ENCODE measurements at places on chromosomes 12 and 14.

DNA sequence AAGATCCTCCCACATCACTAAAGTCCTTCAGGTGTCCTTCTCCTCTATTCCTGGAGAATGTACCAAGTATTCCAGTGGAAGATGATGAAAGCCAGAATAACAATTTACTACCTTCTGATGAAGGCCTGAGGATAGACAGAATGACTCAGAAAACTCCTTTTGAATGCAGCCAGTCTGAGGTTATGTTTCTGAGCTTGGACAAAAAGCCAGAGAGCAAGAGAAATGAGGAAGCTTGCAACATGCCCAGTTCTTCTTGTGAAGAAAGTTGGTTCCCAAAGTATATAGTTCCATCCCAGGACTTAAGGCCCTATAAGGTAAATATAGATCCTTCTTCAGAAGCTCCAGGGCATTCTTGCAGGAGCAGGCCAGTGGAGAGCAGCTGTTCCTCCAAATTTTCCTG, 54.6 kb upstream of the HELB start:
- DNase-seq, result no peak

GRCh38 chr12:114286145-114286544, 119.8 kb downstream of the TBX5 start:
- no peak for DNase-seq

- DNase-seq, result no peak
Observed at GRCh38 chr12:27861428-27862167, 81.6 kb upstream of the MANSC4 start.

DNA sequence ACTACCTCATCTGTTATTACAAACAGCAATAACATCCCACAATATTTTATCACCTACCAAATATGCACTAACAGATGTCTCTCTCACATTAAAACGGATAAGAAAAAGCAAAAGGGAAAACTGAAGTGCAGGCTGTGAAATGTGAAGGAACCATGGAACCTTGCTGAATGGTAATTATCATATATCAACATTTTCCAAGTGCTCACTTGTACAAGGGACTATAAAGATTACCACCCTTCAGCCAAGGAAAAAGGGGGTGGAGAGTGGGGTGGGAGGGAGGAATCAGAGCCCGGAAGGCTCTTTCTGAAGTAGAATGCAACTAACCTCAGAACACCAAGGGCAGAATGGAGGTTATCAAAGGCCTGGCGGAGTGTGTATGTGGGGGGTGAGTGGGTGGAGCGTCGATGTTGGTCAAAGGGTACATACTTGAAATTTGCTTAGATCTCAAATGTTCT, 1.2 kb downstream of the SNX6 start:
- no peak for DNase-seq

- no peak for DNase-seq
Observed at GRCh38 chr14:99234961-99235571, 36.9 kb downstream of the BCL11B start.

DNA sequence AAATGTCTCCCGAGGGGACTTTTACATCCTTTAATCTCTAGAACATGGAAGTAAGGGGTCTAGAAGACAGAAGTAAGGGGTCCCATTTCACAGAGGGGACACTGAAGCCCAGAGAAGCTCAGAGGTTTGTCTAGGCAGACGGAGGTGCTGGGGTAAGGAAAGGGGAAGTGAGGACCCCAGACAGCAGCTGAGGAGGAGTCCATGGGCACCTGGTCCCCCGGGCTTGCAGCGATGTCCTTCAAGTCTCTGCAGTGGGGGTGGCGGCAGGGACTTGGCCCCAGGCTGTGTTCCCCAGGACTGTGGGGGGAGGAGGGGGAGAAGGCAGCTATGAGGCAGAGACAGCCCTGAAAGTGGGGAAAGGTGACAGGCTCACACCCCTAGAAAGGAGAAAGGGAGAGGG, 30.7 kb downstream of the DTX1 start:
- DNase-seq, result no peak
